ENCODE measurements at places on chromosomes 16 and 17. TPM values are rescaled to one million over a fixed set of nuclear protein-coding genes. Genes with fewer than 3 reads are reported as not detected.

GRCh38 chr17:77421630-77421972 lies 280.8 kb downstream of the SEC14L1 start:
- H3K36me3 ChIP-seq = no peaks in the 10 kb centered on the region
- no peak for DNase-seq
- H3K4me3 ChIP-seq = no peak overlapping the region
- peak overlapping the region; percentile 99 for H3K27ac ChIP-seq
- no peaks in the 10 kb centered on the region for H3K27me3 ChIP-seq
- no peaks in the 10 kb centered on the region for H3K4me1 ChIP-seq

- H3K36me3 ChIP-seq = no peaks in the 10 kb centered on the region
- no peak overlapping the region for H3K27ac ChIP-seq
- no peaks in the 10 kb centered on the region for H3K4me1 ChIP-seq
- no peak overlapping the region for H3K4me3 ChIP-seq
Measured at GRCh38 chr17:8869114-8869815, 1.8 kb upstream of the PIK3R6 start.

- no peak for DNase-seq
- H3K4me1 ChIP-seq = no peaks in the 10 kb centered on the region
- no peaks in the 10 kb centered on the region for H3K36me3 ChIP-seq
- no peak overlapping the region for H3K4me3 ChIP-seq
Measured at GRCh38 chr17:28818819-28819221, 23.8 kb downstream of the FAM222B start.

The ADAD2 gene
- total RNA-seq = not detected

- peaks cover 60% of the 10 kb centered on the region for H3K4me1 ChIP-seq
- peak overlapping the region; percentile 55 for H3K4me3 ChIP-seq
- no peaks in the 10 kb centered on the region for H3K36me3 ChIP-seq
- DNase-seq = peak; percentile 68
Measured at GRCh38 chr17:61409301-61410112, 9.9 kb downstream of the TBX2 start.

DNA sequence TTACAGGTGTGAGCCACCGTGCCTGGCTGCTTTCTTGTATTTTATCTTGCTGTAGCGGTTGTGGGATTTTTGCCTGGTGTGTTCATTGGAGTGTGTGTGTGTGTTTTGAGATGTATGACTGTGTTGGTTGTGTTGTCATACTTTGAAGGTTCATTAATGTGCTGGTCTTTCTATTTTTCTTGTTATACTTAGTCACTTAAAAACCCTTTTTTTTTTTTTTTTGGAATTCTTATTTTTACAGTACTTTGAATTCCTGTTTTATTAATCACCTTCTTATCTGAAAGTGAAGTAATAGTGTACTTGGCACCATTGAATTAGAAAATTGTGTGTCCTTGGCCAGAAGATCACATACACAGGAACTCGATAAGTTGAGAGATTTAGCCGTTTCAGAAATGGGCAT lies 30.2 kb downstream of the TENT4B start:
- no peaks in the 10 kb centered on the region for H3K36me3 ChIP-seq
- no peak overlapping the region for H3K4me3 ChIP-seq
- peak overlapping the region; percentile 70 for H3K27ac ChIP-seq
- peaks cover 62% of the 10 kb centered on the region for H3K4me1 ChIP-seq
- no peak for DNase-seq

The RCVRN gene
- 0.55 TPM for total RNA-seq

DNA sequence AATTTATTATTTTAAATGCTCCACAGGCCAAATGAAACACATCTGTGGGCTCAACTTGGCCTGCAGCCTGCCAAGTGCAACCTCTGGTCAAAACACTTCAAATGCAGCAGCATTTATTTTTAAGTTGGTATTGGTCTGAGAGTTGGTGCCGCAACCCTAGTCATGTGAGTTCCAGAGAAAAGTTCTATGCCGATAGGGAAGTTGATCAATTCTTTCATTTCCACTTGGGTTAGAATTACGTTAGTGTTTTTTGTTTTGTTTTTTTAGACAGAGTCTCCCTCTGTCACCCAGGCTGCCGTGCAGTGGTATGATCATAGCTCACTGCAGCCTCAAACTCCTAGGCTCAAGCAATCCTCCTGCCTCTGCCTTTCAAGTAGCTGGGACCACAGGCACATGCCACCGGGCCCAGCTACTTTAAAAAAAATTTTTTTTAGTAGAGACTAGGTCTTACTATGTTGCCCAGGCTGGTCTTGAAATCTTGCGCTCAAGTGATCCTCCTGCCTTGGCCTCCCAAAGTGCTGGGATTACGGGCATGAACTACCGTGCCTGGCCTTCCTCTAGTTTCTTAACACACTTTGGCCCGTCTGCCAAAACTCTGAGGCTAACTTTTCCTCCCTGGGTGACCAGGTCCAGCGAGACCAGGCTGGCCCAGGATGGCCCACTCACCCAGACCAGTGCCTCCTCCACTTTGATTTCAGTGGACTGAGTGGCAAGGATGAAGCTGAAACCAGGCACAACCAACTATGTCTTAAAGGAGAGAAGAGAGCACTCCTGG lies 221.1 kb downstream of the MRTFB start:
- no peaks in the 10 kb centered on the region for H3K36me3 ChIP-seq
- no peak for DNase-seq
- H3K4me1 ChIP-seq = no peaks in the 10 kb centered on the region
- no peak overlapping the region for H3K4me3 ChIP-seq

DNA sequence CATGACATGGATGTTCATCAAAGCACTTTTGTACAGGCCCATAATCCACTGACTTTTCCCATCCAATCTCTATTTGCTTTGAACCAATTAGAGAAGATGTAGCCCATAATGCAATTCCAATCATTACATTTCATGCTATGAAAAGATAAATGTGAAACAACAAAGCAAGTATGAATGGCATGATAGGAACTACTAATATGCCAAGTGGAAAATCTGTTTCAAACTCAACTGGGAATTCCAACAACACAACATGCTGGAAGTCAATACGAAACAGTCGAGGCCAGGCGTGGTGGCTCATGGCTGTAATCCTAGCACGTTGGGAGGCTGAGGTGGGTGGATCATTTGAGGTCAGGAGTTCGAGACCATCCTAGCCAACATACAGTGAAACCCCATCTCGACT lies 39.6 kb upstream of the TMEM97 start:
- no peaks in the 10 kb centered on the region for H3K36me3 ChIP-seq
- H3K27me3 ChIP-seq = no peaks in the 10 kb centered on the region
- H3K4me1 ChIP-seq = no peaks in the 10 kb centered on the region

GRCh38 chr16:585351-585750 lies 4.5 kb upstream of the RAB40C start:
- no peaks in the 10 kb centered on the region for H3K27me3 ChIP-seq
- H3K27ac ChIP-seq = no peak overlapping the region
- H3K36me3 ChIP-seq = no peaks in the 10 kb centered on the region
- H3K4me1 ChIP-seq = no peaks in the 10 kb centered on the region
- no peak overlapping the region for H3K4me3 ChIP-seq

GRCh38 chr16:88896238-88897070 lies 30.0 kb upstream of the PABPN1L start:
- no peaks in the 10 kb centered on the region for H3K36me3 ChIP-seq
- no peak overlapping the region for H3K27ac ChIP-seq
- peaks cover 11% of the 10 kb centered on the region for H3K27me3 ChIP-seq
- DNase-seq = no peak
- no peak overlapping the region for H3K4me3 ChIP-seq

DNA sequence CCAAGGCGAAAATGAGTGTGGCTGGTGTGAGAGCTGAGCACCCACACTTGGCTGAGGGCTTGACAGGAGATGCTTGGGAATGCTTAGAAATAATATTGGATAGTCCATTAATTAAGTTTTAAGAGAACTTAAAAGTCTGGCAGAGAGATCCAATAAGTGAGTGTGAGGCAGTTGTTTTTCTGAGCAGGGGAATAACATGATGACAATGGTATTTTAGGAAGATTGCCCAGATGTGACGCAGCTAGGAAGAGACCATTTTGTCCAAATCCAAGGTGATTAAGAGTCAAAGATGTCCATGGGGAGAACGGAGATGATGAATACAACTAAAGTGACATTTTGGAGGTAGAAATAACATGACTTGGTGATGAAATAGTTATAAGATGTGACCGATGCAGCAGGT lies 102.8 kb upstream of the AXIN2 start:
- no peak for DNase-seq
- H3K27me3 ChIP-seq = no peaks in the 10 kb centered on the region
- H3K4me3 ChIP-seq = no peak overlapping the region

GRCh38 chr17:8542599-8543502 lies 87.7 kb downstream of the MYH10 start:
- no peak overlapping the region for H3K4me3 ChIP-seq
- DNase-seq = no peak
- no peaks in the 10 kb centered on the region for H3K4me1 ChIP-seq
- no peak overlapping the region for H3K27ac ChIP-seq

The HOXB8 gene
- total RNA-seq = not detected

The UBFD1 gene
- 62.4 TPM for total RNA-seq

DNA sequence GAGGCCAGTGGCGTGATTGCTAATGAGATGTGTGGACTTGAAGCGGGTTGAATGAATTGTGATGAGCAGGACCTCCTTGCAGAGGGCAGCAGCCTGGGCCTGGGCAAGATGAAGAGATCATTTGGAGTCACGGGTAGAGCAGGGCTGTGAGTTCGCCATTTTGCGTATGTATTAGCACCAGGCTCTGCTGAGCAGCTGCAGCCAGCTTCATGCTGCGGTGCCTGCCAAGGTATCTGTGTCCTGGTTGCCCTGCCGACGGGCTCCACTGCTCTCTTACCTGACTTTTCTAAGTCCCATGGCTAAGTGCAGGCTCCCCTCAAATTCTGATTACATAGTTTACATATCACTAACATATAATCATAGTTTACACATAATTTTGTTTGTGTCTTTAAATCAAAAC lies 295.7 kb downstream of the SNX29 start:
- no peak overlapping the region for H3K4me3 ChIP-seq
- H3K4me1 ChIP-seq = no peaks in the 10 kb centered on the region
- no peak overlapping the region for H3K27ac ChIP-seq

- H3K36me3 ChIP-seq = no peaks in the 10 kb centered on the region
- H3K4me1 ChIP-seq = peaks cover 11% of the 10 kb centered on the region
- H3K27ac ChIP-seq = no peak overlapping the region
- no peak for DNase-seq
Measured at GRCh38 chr17:43928609-43929008, 13.7 kb downstream of the PPY start.

The TGFB1I1 gene
- total RNA-seq = 182 TPM

The DRC3 gene
- total RNA-seq = 1.9 TPM

GRCh38 chr16:46828292-46828691 lies 2.7 kb downstream of the C16orf87 start:
- no peaks in the 10 kb centered on the region for H3K27me3 ChIP-seq
- no peak for DNase-seq
- no peaks in the 10 kb centered on the region for H3K36me3 ChIP-seq
- no peak overlapping the region for H3K4me3 ChIP-seq

- H3K4me1 ChIP-seq = peaks cover 13% of the 10 kb centered on the region
- no peaks in the 10 kb centered on the region for H3K27me3 ChIP-seq
- H3K4me3 ChIP-seq = no peak overlapping the region
- no peaks in the 10 kb centered on the region for H3K36me3 ChIP-seq
- no peak overlapping the region for H3K27ac ChIP-seq
Measured at GRCh38 chr17:20191056-20191455, 181.9 kb downstream of the SPECC1 start.

Measured in sigmoid colon (tissue), 7 donors.